ENCODE measurements at places on chromosomes 7 and 10.

DNA sequence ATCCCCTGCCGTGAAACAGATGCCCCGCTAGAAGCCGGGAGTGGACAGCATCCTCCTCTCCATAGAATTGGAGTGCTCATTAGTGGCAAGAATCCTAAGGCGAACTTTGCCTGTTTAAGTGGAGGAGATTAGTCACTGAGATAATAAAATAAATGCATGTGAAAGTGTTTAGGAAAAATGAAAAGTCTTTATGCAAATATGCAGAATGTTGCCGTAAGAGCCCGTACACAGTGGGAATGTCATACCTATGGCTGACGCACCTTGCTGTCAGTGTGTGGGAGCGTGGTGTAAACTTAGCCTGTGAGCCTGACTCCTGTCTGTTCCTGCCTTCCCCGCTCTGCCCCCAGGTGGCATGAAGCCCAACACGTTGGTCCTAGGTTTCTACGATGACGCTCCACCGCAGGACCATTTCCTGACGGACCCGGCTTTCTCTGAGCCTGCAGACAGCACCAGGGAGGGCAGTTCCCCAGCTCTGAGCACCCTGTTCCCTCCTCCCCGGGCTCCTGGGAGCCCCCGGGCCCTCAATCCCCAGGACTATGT lies 1.7 kb upstream of the TRIP6 start:
- DNase-seq, result no peak

DNA sequence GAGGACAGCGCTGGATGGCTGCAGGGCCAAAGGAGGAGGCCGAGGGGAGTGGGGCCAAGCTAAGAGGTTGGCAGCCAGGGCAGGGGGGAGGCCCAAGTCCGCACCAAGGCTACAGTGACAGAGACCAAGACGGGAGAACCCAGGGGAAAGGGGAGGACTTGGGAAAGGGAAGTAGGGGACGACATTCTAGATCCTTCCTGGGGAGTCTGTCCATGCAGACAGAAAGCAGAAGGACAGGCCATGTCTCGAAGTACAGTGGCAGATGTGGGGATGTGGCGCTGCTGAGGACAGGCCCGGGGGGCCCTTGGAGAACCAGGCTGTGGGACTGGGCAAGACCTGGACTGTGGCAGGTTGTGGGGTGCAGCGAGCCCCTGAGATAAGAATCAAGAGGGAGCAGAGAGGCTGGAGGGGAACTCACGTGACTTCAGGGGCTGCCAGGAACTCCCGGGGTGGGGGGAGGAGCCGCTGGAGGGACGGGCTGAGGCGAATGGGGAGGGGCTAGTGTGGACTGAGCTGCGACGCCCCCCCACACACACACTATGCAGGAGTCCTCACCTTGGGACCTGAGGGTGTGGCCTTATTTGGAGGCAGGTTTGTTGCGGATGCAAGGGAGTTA lies 68.5 kb upstream of the TNRC18 start:
- DNase-seq, result no peak

- no peak for DNase-seq
These were observed 47.8 kb downstream of the INSIG1 start for GRCh38 chr7:155345490-155345889.

GRCh38 chr7:116097365-116098009 lies 66.9 kb upstream of the TFEC start:
- no peak for DNase-seq

DNA sequence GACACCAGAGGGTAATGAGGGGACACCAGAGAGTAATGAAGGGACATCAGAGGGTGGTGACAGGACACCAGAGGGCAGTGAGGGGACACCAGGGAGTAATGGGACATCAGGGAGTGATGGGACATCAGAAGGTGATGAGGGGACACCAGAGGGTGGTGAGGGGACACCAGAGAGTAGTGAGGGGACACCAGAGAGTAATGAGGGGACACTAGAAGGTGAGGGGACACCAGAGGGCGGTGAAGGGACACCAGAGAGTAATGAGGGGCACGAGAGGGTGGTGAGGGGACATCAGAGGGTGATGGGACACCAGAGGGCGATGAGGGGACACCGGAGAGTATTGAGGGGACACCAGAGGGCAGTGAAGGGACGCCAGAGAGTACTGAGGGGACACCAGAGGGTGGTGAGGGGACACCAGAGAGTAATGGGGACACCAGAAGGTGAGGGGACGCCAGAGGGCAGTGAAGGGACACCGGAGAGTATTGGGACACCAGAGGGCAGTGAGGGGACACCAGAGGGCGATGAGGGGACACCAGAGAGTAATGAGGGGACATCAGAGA lies 10.6 kb downstream of the NACAD start:
- no peak for DNase-seq

DNA sequence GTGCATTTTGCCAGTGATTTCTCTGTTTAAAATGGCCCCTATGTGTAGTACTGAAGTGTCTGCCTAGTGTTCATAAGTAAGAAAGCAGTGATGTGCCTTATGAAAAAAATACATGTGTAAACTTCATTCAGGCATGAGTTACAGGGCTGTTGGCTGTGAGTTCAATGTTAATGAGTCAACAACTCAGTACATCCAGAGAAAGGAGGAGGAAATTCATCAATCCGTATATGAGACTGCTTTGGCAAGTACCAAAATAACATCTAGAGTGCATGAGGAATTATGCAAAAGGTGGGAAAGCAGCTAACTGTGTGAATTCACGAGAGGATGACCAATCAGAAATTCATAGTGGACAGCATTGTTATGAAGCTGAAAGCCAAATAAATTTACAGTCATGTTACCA lies 255.6 kb downstream of the ZEB1 start:
- DNase-seq, result no peak

- no peak for DNase-seq
These were observed 143.9 kb downstream of the SH3PXD2A start for GRCh38 chr10:103711351-103711994.

DNA sequence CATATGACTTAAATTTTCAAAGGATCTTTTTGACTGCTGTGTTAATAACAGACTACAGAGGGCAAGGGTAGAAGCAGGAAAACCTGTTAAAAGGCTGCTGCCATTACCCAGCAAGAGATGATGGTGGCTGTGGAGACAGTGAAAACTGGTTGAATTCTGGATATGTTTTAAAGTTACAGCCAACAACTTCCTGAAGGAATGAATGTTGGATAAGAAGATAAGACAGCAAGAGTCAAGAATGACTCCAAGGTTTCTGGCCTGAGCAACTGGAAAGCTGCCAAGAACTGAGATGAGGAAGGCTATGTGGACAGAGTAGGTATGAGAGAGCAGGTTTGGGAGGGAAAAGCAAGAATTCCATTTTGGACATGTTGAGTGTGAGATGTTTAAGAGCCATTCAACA lies 19.1 kb downstream of the CNOT4 start:
- DNase-seq, result no peak

GRCh38 chr7:113199841-113200240 lies 81.5 kb upstream of the SMIM30 start:
- DNase-seq, result no peak

GRCh38 chr10:92081641-92082040 lies 158.1 kb downstream of the BTAF1 start:
- DNase-seq, result no peak

DNA sequence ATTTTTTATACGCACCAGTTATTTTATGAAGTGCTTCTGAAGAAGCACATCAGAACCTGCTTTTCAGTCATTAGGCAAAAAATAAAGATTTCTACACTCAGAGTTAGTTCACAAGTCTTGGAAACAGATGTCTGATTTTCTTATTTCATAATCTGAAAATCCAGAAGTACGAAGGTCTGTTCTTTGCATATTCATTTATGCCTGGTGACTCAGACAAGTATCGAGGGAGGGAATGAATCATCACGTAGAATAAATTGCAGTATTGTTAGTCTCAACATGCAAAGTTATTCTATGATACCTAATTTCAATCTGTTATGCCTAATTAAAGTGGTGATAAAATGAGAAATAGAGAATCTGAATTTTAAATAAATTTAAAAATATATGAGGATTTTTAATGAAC lies 113.6 kb upstream of the SEM1 start:
- no peak for DNase-seq
